ENCODE measurements at places on chromosomes 1 and 21. TPM values are rescaled to one million over a fixed set of nuclear protein-coding genes. Genes with fewer than 3 reads are reported as not detected.

GRCh38 chr21:39006571-39007311, 176.5 kb downstream of the PSMG1 start:
- H3K36me3 ChIP-seq: no peaks in the 10 kb centered on the region
- peaks cover 26% of the 10 kb centered on the region for H3K4me1 ChIP-seq
- no peak for DNase-seq
- H3K4me3 ChIP-seq: no peak overlapping the region
- H3K27ac ChIP-seq: no peak overlapping the region

DNA sequence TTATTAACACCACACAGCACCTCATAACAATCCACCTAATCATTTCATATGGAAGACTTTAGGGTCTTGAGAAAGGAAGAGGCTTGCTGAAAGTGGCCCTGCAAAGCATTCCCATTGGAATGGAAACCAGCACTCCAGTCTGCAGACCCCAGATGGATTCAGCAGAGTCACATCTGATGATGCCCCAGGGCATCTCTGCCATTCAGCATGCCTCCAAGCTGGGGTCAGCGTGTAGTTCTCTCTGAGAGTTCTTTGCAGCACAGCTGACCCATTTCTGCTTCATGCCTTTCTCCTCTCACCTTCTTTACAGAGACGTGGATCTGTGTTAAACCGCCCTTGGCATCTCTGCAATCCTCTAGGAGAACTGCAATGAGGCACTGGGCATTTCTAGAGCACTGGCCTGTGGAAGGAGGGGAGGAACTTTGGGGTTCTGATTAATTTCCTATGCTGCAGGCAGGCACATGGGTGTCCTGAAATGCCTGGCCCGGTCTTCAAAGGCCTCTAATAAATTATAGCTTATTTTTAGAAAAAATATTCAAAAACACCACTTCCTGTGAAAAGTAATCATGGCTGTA, 2.6 kb upstream of the LUZP1 start:
- peaks cover 10% of the 10 kb centered on the region for H3K4me1 ChIP-seq

- H3K36me3 ChIP-seq: no peaks in the 10 kb centered on the region
- no peaks in the 10 kb centered on the region for H3K4me1 ChIP-seq
- no peak overlapping the region for H3K4me3 ChIP-seq
- no peak overlapping the region for H3K27ac ChIP-seq
- peaks cover 74% of the 10 kb centered on the region for H3K27me3 ChIP-seq
Observed at GRCh38 chr1:160076295-160076694, 5.0 kb upstream of the KCNJ9 start.

DNA sequence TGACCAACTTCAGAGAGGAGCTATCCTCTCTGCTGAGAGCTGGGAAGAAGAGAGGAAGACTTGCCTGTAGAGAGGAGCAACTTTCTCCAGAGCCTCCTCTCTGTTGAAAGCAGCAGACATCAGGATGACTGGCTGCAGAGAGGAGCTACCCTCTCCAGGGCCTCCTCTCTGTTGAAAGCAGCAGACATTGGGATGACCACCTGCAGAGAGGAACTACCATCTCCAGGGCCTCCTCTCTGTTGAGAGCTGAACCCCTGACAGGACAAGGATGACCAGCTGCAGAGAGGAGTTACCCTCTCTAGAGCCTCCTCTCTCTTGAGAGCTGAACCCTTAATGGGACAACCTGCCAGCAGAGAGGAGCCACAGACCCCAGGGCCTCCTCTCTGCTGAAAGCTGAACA, 83.0 kb upstream of the GJB5 start:
- no peaks in the 10 kb centered on the region for H3K36me3 ChIP-seq
- DNase-seq: no peak
- no peaks in the 10 kb centered on the region for H3K4me1 ChIP-seq
- H3K27ac ChIP-seq: no peak overlapping the region

DNA sequence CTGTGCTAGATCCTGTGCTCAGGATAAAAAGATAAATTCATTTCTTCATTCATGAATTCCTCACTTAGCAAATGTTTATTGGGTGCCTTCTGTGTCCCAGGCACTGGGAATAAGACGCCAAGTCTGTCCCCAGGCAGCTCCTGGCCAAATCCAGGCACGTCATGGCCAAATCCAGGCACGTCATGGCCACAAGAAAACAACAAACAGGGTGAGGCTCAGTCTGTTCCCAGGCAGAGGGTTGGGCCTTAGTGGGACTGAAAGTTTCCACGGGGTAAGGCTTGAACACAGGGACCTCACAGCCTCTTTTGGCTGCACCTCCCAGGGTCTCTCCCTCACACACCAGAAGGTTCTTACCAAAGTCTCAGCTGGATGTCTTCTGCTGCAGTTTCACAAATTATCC, 95.7 kb downstream of the PAX7 start:
- H3K27me3 ChIP-seq: peaks cover 73% of the 10 kb centered on the region
- no peak overlapping the region for H3K4me3 ChIP-seq
- no peaks in the 10 kb centered on the region for H3K36me3 ChIP-seq
- H3K27ac ChIP-seq: no peak overlapping the region
- no peak for DNase-seq

DNA sequence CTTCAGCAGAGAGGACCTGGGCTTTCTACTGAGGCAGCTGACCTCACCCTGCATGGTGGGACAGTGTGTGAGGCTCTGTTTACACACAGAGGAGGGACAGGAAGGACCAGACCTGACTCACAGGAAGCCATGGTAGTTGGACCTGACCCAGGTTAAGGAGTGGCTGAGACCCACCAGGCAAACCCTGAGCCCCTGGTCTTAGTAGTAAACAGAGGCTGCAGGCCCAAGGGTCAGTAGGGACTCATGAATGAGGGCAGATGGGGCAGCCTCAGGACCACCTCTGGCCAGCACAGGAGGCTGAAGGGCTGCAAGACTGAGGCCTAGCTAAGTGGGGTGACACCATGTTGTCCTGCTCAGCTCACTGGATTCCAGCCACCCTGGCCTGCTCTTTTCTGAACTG, 273.2 kb downstream of the GRIK3 start:
- H3K27me3 ChIP-seq: peaks cover 23% of the 10 kb centered on the region
- no peak overlapping the region for H3K27ac ChIP-seq
- H3K36me3 ChIP-seq: no peaks in the 10 kb centered on the region
- no peaks in the 10 kb centered on the region for H3K4me1 ChIP-seq
- H3K4me3 ChIP-seq: no peak overlapping the region
- DNase-seq: no peak

DNA sequence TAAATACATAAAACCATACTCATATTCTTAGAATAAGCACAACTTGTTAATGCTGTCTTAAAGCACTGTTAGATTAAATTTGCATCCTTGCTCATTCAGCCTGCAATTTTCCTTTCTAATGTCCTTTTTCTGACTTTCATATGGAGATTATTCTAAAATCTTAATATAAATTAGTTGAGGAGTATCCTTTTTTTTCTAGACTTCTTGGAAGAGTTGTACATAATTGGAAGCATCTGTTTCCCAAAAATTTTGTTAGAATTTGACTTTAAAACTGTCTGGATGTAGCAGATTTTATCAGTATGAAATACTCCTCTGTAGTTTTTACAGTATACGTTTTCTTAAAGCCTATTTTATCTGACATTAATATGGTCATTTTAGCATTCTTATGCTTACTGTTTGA, 9.7 kb downstream of the KIFAP3 start:
- peaks cover 7% of the 10 kb centered on the region for H3K4me1 ChIP-seq
- no peak overlapping the region for H3K4me3 ChIP-seq
- H3K36me3 ChIP-seq: peaks cover 15% of the 10 kb centered on the region
- no peaks in the 10 kb centered on the region for H3K27me3 ChIP-seq

Gene THAP3
- 20.0 TPM for total RNA-seq
